ENCODE measurements at places on chromosomes 6 and 20. TPM values are rescaled to one million over a fixed set of nuclear protein-coding genes. Genes with fewer than 3 reads are reported as not detected.

MTFR2 gene
- 0.80 TPM for total RNA-seq

- no peak for DNase-seq
Measured at GRCh38 chr20:24190905-24191304, 202.3 kb upstream of the GGTLC1 start.

GLP1R gene
- 1.6 TPM for total RNA-seq

DNA sequence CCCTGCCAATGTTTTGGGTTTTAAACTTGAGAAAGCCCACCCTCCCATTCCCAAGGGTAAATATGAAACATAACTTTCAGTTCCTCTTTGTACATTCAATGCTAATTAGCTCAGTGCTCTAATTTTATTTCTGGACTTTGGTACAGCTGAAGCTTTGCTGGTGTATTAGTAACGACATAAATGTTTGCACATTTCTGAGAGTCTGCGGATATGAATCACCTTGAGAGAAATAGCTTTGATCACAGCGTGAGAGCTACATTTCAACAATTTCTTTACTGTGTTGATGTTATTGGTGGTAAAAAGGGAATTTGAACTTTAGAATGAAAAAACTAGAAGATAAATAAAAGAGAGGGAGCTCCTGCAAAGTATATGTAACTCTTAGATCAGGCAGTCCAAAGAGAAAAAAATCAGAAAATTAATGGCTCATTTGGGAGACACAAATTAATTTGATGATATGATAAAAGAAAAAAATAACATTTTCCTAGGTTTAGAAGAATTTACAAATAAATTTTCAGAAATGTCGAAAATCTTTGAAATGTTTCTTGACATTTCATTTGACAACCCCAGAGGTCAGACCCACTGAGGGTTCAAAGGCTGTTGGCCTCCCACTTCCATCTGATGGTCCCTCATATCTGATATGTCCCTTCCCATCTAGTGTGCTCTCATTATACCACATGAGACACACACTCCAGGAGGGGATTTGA, 38.5 kb upstream of the CAP2 start:
- DNase-seq = no peak

IBTK gene
- total RNA-seq = 38.2 TPM

- DNase-seq = no peak
Measured at GRCh38 chr20:13373400-13373799, 152.3 kb downstream of the ISM1 start.

GRCh38 chr20:63374504-63374903, 13.4 kb upstream of the CHRNA4 start:
- DNase-seq = no peak

C20orf202 gene
- total RNA-seq = 0.80 TPM

NR2E1 gene
- total RNA-seq = not detected
